Activated naive CD8-positive, alpha-beta T cell treated with anti-CD3 and anti-CD28 coated beads for 36 hours (primary cell): ENCODE measurements at places on chromosomes 1 and 21. TPM values are rescaled to one million over a fixed set of nuclear protein-coding genes. Genes with fewer than 3 reads are reported as not detected.

DNA sequence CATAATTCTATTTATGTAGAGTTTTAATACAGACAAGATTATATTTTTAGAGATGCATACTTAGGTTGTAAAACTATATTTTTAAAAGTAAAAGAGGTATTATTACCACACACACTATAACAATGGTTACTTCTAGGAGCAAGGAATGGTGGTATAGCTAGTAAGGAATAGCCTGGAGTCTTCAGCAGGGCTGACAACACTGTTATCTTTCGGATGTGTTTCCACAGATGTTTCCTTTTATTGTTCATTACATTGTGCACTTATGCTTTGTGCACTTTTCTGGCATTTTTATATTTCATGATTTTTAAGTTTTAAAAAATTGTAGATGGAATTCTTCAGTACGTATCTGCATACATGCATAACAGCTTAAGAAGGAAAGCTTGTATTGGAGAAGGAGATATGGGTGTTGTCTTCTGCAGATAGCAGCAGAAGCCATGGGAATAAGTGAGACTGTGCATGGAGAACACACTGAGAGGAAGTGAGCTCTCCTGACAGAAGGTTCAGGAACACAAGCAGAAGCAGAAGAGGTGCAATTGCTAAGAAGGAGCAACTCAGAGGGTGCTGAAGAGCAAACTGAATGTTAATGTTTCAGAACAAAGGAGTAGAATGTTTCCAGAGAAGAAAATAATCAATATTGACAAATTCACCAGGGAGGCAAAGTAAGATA lies 91.8 kb downstream of the UCHL5 start:
- no peak overlapping the region for H3K27ac ChIP-seq
- DNase-seq, result no peak
- H3K4me3 ChIP-seq, result no peak overlapping the region
- no peaks in the 10 kb centered on the region for H3K36me3 ChIP-seq
- no peaks in the 10 kb centered on the region for H3K4me1 ChIP-seq
- no peaks in the 10 kb centered on the region for H3K27me3 ChIP-seq

- no peak overlapping the region for H3K27ac ChIP-seq
- no peaks in the 10 kb centered on the region for H3K27me3 ChIP-seq
- no peak overlapping the region for H3K4me3 ChIP-seq
- no peak for DNase-seq
Measured at GRCh38 chr21:32007456-32007855, 134.6 kb downstream of the HUNK start.

DNA sequence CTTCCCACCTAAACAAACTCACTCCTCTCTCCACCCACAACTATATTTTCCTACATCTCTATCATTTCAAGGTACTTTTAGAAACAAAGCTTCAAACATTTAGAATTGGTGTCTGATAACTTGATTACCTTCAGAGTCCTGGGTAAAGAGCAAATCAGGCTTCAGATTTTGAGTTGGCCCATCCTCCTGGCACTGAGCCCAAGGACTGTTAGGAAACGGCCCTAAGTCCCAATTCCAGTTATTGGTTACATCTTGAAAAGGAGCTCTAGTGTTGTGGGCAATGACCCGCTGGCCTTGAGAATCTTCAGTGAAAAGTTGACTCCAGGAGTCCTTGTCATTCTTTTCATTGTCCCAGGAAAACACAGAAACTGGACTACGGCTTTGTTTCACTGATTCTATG lies 15.1 kb downstream of the MTFR1L start:
- H3K36me3 ChIP-seq, result peaks cover 20% of the 10 kb centered on the region
- H3K27ac ChIP-seq, result no peak overlapping the region
- no peak for DNase-seq
- no peak overlapping the region for H3K4me3 ChIP-seq
- H3K27me3 ChIP-seq, result no peaks in the 10 kb centered on the region
- H3K4me1 ChIP-seq, result peaks cover 2% of the 10 kb centered on the region

- peaks cover 13% of the 10 kb centered on the region for H3K4me1 ChIP-seq
- H3K27ac ChIP-seq, result no peak overlapping the region
- no peak overlapping the region for H3K4me3 ChIP-seq
- no peaks in the 10 kb centered on the region for H3K36me3 ChIP-seq
- no peaks in the 10 kb centered on the region for H3K27me3 ChIP-seq
Measured at GRCh38 chr1:51210676-51211075, 25.4 kb upstream of the RNF11 start.

- H3K4me3 ChIP-seq, result no peak overlapping the region
- no peak overlapping the region for H3K27ac ChIP-seq
- DNase-seq, result no peak
- peaks cover 34% of the 10 kb centered on the region for H3K4me1 ChIP-seq
- peaks cover 2% of the 10 kb centered on the region for H3K36me3 ChIP-seq
Measured at GRCh38 chr1:18939398-18940302, 16.8 kb downstream of the IFFO2 start.

DNA sequence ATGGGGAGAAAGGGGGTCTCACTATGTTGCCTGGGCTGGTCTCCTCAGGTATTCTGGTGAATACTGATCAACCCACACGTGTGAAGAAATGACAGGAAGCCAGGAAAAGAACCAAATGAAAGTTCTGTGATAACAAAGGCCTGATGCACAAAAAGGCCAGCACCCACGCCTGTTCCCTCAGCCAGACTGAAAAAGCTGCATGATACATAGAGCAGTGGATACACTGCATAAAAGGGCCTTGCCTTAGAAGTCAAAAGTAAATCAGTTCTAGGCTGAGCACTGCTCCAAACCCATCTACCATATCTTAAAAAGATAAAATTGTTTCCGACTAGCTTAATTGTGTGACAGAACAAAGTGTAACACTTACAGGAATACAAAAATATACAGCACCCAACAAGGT lies 36.9 kb upstream of the PSMG1 start:
- H3K27ac ChIP-seq, result no peak overlapping the region
- H3K27me3 ChIP-seq, result no peaks in the 10 kb centered on the region
- H3K36me3 ChIP-seq, result peaks cover 22% of the 10 kb centered on the region
- no peak for DNase-seq

- H3K36me3 ChIP-seq, result no peaks in the 10 kb centered on the region
- no peak overlapping the region for H3K4me3 ChIP-seq
- no peaks in the 10 kb centered on the region for H3K4me1 ChIP-seq
Measured at GRCh38 chr1:236388332-236388731, 5.8 kb upstream of the EDARADD start.

DNA sequence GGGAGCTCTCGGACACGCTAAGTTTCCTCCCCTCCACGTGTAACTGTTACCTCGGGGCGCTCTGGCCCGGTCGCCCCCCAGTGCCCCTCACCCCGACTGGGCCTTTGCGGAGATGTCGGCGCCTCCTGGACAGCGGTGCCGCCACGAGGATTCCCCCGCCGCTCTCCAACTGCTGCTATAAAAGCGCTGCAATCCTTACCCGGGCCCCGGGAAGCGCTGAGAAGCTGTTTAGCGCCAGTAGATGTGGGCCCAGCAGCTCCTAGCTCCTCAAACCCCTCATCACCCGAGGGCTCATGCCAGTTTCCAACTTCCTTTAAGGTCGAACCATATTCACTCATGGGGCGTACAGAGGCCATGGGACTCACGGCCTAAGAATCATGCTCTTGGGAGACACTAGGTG lies 361 bp upstream of the LMX1A start:
- H3K4me3 ChIP-seq, result no peak overlapping the region
- no peak overlapping the region for H3K27ac ChIP-seq
- no peak for DNase-seq
- H3K4me1 ChIP-seq, result peaks cover 14% of the 10 kb centered on the region
- peaks cover 84% of the 10 kb centered on the region for H3K27me3 ChIP-seq
- H3K36me3 ChIP-seq, result no peaks in the 10 kb centered on the region

DNA sequence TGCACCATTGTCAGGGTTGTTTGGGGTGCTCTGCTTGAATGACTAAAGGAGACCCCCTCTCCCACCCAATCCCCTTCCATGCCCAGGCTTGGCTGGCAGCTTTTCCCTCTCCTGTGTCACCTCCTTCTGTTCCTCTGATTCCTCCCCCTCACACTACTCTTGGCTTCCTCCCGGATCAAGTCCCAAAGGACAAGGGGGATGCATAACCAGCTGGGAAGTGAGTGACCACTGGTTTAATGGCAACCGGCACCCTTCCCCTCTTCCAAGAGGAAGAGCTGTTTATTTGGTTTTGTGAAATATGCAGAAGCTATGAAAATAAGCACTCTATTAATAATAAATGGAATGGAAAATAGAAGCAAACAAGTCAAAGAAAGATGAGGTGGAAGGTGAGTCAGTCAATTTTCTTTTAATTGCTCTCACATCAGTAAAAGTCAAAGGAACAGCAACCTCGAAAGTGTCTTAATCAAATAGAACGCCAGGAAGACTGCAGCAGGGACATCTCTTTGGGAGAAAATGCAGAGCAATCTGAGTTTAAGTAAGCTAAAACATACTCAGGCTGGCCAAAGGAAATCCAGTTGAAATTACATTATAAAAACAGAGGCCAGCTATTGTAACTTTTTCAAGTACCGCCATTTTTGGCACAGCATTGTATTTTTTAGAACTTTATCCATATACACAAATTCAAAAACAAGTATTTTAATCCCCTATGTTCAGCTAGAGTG lies 322.5 kb downstream of the SIPA1L2 start:
- H3K27ac ChIP-seq, result no peak overlapping the region
- no peak for DNase-seq
- H3K4me1 ChIP-seq, result no peaks in the 10 kb centered on the region
- H3K4me3 ChIP-seq, result no peak overlapping the region
- H3K36me3 ChIP-seq, result no peaks in the 10 kb centered on the region
- peaks cover 42% of the 10 kb centered on the region for H3K27me3 ChIP-seq

DNA sequence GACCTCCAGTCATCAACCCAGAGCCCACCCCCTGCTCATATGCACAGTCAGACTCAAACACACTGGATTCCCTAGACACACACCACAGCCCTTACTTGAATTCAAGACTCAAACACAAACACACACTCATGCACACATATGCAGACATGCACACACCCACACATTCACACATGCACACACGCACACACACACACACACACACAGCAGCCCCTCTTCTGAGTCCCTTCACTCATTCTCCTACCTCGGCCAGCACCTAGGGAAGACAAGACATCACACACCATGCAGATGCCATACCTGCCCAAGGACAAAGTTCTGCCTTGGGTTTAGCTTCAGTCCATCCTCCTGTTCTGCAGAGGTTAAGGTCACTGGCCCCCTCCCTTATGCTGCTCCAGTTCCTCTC lies 1.6 kb upstream of the HCRTR1 start:
- no peaks in the 10 kb centered on the region for H3K36me3 ChIP-seq
- H3K27me3 ChIP-seq, result peaks cover 33% of the 10 kb centered on the region
- no peak for DNase-seq
- H3K4me3 ChIP-seq, result no peak overlapping the region
- H3K4me1 ChIP-seq, result peaks cover 2% of the 10 kb centered on the region

The AGBL4 gene
- total RNA-seq, result 0.14 TPM

The CATSPERE gene
- 0.38 TPM for total RNA-seq

The UBASH3A gene
- total RNA-seq, result 41.1 TPM

The TNFRSF14 gene
- total RNA-seq, result 99.6 TPM

The HUNK gene
- total RNA-seq, result 0.54 TPM
